ENCODE measurements at places on chromosomes 16 and 17.

GRCh38 chr17:40445751-40446468 lies 2.7 kb downstream of the IGFBP4 start:
- DNase-seq, result no peak

GRCh38 chr16:1953734-1954133 lies 755 bp downstream of the RPL3L start:
- no peak for DNase-seq

DNA sequence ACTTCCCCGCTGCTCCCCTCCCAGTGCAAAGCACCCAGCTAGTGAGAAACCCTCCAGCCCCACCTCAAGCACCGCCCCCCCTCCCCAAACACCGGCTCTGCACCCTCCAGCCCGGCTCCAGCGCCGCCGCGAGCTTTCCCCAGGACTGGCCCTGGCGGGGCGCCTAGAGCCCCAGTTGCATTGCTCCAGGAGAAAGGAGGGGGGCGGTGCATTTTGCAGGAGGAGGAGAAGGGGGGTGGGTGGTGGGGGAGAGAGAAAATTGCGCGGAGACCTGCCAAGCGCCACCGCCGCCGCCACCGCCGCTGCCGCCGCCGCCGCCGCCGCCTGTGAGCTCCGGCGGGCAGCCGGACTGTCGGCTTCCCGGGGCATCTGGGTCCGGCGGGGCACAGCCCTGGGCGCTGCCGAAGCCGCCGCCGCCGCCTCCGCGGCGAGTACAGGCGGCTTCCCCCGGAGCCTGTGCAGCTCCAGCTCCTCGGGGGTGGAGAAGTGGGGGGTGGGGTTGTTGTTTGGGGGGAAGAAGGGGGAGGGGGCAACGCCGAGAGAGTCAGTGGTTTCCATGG lies 333 bp upstream of the NOG start:
- DNase-seq, result no peak

- no peak for DNase-seq
These were observed 61.2 kb downstream of the CLEC16A start for GRCh38 chr16:11005611-11005975.

- DNase-seq, result no peak
These were observed 20.4 kb upstream of the BEAN1 start for GRCh38 chr16:66406534-66407221.

DNA sequence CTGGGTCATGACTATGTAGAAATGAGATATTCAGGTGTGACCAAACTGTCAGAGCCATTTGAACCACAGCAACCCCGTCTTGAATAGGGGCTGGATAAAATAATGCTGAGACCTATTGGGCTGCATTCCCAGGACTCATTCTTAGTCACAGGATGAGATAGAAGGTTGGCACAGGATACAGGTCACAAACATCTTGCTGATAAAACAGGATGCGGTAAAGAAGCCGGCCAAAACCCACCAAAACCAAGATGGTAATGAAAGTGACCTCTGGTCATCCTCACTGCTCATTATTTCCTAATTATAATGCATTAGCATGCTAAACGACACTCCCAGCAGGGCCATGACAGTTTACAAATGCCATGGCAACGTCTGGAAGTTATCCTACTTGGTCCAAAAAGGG lies 545.5 kb downstream of the TMEM114 start:
- DNase-seq, result no peak

DNA sequence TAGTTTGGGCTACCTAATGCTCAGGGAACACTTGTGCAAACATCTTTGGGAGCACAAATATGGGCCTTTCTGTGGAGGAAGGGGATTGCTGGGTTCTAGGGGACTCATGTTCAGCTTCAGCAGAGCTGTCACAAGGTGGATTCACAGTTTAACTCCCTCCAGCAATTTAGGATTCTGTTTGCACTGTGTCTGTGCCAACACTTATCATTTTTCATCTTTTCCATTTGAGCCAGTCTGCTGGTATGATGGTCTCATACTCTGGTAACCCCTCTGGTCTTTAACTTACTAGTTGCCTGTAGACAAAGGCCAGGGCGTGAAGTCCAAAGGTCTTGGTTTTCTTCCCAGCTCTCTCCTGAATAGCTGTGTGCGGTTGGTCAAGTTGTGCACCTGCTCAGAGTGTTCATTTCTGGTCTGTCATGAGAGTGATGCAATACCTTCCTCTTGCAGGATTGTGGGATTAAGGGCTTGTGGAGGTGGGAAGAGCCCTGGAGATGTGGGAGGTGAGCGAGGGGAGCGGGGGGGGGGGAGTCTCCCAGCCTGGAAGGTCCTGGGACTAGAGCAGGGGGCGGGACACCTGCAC lies 152.6 kb downstream of the CMIP start:
- DNase-seq, result no peak

GRCh38 chr17:49703557-49704277 lies 4.0 kb downstream of the SLC35B1 start:
- DNase-seq, result no peak

DNA sequence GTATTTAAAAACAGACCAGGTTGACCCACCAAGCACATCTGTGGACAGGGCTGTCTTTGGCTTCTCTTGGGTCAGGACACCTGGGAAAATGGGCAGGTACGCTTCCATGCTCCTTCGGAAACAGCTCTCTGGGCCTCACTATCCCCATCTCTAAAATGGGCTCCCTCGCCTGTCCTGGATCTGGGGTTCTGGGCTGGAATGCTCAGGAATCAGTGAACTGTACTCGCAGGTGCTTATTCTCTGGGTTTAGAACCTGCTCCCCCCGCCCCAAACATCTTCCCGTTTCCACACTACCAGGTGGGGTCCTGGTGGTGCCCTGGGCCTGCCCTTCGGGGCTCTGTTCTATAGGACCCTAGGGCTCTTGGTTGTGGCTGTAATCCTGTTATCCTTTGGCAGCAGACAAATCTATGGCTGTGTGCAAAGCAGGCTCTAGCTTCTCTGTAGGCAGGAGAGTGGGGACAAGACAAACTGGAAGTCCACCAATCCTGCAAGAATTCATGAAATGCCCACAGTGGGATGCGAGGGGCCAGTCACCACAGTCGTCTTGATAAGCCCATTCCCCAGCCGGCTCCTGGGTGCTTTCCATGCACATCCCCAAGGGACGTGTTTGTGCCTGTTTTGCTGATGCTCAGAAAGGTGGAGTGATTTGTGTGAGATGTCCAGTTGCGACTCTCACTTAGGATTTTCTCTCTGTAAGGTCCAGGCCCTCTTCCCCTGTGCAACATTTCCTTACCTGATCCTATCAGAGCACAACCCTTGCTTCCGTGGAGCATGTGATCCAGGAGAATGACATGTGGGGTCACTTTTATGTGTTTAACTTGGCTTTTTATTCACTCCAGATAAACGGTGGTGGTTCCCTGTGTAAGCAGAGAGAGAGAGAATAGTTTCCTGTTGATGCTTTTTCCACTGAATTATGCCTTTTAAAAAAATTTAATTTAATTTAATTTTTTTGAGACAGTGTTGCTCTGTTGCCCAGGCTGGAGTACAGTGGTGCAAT lies 37.2 kb downstream of the HAPSTR1 start:
- no peak for DNase-seq

GRCh38 chr17:70365091-70365583 lies 195.8 kb downstream of the KCNJ2 start:
- DNase-seq, result no peak

GRCh38 chr16:69179328-69180010 lies 7.5 kb upstream of the SNTB2 start:
- DNase-seq, result no peak

- DNase-seq, result no peak
These were observed 24.9 kb downstream of the MRTFB start for GRCh38 chr16:14095883-14096551.

- no peak for DNase-seq
These were observed 29.7 kb downstream of the DCAKD start for GRCh38 chr17:45021607-45022287.

DNA sequence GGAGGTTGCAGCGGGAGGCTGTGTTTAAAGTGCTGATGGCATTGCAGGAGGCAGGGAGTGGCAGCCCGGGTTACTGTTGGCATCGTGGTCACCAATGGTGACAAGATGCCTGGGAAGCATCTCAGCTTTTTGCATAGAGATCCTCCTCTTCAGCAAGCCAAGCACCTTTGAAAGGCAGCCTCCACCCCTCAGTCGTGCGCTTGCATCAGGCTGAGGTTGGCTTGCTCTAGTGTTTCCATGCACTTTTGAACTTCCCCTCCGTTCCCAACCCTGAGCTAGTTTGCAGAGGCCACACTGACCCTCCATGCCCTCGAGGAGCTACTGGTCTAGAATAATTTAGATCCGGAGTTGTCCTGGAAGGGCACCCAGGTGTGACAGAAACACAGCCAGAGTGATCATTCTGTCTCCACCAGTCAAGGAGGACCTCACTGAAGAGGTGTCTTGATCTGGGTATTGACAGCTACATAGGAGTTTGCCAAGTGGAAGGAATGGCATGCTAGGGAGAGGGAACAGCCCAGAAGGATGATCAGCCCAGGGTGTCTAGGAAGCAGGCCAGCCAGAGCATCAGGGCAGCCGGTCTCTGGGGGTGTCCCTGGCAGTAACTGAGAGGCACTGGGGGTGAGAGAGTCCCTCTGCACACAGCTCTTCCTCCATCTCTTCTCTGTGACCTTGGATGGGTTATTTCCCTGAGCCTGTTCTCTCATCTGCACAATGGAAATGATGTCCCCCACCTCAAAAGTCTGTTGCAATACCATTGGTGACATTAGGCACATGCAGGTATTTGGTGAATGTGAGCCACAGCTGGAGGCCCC lies 7.7 kb downstream of the BEAN1 start:
- DNase-seq, result no peak

DNA sequence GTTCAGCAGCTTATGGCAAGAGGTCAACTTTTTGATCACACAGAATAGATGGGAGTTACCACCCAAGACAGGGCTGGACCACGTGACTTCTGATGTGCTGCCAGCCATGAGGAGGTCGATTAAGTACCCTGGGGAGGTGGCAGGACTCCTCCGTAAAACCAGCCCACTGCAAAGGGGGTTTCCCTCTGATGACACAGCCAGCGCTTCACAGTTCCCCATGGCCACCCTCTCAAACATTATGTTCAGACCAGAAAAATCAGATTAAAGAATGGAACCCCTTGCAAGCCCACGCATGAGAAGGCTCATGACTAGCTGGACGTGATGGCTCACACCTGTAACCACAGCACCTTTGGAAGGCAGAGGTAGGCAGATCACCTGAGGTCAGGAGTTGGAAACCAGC lies 222.9 kb downstream of the CPPED1 start:
- no peak for DNase-seq

- no peak for DNase-seq
These were observed 2.3 kb downstream of the ANKFY1 start for GRCh38 chr17:4261452-4261851.

DNA sequence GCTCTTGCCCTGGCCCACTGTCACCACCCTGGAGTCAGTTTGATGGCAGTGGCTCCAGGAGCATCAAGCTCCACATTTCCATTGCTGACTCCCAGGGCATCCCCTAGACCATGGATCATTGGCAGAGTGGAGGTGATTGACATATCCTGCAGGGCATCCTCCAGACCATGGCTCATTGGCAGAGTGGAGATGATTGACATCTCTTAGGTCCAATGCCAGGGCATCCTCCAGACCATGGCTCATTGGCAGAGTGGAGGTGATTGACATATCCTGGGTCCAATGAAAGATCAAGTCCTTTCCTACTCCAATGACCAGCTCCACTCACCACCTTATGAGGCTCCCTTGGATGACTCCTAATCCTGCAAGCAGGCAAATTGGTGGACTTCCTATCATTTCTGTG lies 174.3 kb upstream of the NLRP1 start:
- no peak for DNase-seq

DNA sequence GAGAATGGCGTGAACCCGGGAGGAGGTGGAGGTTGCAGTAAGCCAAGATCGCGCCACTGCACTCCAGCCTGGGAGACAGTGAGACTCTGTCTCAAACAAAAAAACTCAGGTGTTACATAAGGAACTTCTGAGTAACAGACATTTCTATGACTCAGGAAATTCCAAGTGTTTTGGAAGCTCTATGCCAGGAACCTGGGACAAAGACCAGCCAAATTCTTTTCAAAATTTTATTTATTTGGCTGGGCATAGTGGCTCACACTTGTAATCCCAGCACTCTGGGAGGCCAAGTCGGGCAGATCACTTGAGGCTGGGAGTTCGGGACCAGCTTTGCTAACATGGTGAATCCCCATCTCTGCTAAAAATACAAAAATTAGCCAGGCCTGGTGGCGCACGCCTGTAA lies 5.2 kb upstream of the SH2B1 start:
- DNase-seq, result no peak

DNA sequence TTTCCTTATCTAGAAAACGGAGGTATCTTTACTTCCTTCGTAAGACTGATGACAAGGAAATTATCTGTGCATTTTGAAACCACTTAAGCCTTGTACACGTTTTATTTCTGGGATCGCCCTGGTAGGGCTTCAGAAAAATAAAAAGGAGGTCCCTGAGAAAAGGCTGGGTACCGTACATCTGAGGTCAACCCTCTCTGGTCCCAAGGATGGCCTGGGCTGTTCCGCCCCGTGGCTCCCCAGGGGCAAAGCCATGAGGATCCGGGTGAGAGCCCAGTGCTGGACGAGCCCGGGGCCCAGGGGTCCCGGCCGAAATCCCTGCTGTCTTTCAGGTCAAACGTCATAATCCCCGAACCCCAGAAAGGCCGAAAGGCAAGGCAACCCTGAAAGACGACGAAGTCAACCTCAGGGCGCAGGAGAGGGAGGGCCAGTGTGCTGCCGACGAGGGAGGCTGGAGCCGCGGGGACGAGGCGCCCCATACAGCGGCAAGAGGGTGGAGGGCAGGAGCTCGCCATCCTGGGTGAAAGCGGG lies 656 bp upstream of the FUS start:
- no peak for DNase-seq
